HS-5 (cell line): ENCODE measurements at places on chromosomes 1 and 21.

- no peak for DNase-seq
Observed at GRCh38 chr1:24903011-24903461, 27.0 kb downstream of the RUNX3 start.

DNA sequence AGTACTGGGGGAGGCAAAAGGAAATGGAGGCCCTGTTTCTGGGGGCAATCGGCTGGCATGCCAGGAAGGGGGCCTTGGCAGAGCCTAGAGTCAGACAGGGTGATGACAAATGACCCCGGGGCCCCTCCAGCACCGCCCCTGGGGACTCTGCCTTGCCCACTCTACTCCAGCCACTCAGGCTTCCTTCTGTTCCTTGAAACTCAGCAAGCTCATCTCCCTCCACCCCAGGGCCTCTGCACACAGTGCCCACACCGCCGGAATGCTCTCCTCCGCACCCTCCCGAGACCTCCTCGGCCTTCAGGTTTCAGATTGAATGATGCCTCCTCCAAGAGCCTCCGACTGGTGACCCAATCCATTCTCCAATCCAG is 122.5 kb upstream of the ZBTB40 start:
- DNase-seq = no peak

GRCh38 chr1:51534447-51534846 is 15.4 kb upstream of the EPS15 start:
- DNase-seq = no peak

- DNase-seq = no peak
Observed at GRCh38 chr1:91171898-91172297, 150.1 kb upstream of the ZNF644 start.

DNA sequence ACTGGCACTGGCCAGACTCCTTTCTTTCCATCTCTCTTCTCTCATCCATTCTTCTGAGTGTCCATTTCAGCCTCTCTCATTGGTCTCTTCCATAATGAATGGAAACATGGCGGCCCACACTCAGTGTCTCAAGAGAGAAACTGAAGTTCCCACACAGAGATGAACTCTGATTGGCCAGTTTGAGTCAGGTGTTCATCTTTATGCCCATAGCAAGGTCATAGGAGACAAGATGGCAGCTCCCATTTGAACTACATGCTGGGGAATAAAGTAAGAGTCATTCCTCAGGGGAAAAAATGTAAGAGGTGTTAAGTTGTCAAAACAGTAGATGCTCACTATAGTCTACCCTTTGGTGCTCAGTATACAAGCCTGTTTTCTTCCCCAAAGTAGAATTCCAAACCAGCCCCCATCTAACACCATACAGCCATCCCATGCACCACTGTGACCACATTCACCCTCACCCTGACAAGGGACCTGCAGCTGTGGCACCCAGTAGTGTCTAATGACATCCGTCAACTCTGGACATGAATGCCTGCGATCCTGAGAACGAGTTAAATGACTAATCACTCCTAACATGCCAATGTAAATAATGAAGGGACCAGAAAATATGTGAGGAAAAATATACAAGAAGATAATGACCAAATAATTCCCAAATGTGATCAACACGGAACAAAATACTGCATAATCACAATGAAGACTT is 12.4 kb downstream of the CDA start:
- DNase-seq = no peak

- no peak for DNase-seq
Observed at GRCh38 chr1:193588311-193589082, 402.1 kb upstream of the B3GALT2 start.

- no peak for DNase-seq
Observed at GRCh38 chr1:51966559-51966958, 23.9 kb downstream of the RAB3B start.

DNA sequence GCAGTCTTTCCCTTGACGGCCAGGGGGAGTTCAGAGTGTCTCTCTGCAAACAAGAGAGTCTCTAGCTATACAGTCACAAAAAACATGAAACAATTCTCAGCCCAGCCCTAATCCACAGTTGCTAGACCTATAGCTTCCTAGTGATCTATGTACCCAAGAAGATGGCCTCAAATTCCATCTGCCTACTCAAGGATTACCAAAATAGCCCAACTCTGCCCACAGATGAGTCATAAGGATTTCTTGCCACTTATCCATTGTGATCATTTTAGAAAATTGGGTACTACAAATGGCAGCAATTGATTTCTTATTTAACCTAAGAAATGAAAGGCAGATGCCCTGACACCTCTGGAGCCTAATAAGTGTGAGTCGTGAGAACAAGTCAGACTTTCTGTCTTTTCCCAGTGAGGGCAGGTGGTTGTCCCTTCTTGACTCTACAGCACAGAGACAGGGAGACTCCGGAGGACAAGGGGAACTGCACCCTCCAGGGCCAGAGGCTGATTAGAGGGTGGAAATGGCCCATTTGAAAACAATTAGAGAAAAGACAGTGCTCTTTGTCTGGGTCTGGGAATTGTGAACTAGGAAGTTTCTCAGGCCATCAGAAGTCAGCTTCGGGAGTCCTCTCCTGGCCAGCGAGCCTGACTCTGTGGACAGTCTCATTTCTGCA is 65.4 kb downstream of the ABCA4 start:
- peak; percentile 57 for DNase-seq

GRCh38 chr1:15212954-15213291 is 34.1 kb upstream of the FHAD1 start:
- DNase-seq = no peak

GRCh38 chr1:43286115-43286514 is 734 bp upstream of the C1orf210 start:
- DNase-seq = no peak
